ENCODE measurements at places on chromosomes 3 and 15.

DNA sequence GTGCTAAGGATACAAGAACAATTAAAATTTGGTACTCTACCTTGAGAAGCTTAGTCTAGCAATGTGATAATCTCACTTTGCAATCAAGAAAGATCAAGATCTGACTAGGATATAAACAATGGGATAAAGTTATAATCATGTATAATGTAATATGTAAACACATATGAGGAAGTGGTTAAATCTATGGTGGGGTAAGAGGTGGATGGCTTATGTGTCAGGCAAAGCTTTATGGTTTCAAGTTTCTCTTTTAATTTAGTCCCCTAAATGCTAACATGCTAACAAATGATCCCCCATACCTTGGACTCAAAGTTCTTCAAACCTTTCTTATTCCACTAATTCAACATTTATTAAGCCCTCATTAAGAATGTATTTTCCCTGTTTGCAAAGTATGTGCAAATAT is 2.5 kb downstream of the RSL24D1 start:
- no peak for DNase-seq

GRCh38 chr15:29674661-29675533 is 147.4 kb downstream of the TJP1 start:
- DNase-seq = peak; percentile 70

DNA sequence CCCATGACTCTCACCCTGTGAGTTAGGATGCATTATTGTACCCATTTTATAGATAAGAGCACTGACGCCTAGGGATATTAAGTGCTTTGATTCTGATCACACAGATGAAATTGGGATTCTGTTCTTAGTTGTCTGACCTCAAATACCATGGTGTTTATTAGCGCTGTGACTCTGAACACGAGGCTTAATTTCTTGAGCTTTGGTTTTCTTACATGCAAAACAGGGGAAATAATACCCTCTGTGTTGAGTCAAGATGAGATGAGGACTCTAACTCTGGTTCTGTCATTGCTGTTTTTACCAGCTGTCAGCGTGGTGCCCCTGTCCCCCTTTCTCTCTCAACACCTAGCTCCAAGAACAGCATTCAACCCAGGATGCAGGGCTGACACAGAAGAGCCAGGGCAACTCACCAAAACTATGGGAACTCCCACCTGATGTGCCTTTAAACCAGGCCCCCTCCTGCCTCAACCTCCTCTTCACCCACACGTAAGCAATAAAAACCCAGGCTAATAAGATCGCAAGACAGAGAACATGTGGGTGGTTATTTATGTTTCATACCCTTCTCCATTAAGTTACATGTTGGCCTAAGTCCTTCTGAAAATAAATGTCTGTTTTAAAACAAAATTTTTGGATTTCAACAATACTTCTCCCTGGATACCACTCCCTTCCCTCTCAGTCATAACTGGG is 100.1 kb upstream of the SPATA12 start:
- DNase-seq = no peak

- no peak for DNase-seq
Observed at GRCh38 chr3:159668990-159669476, 319.6 kb upstream of the IL12A start.

GRCh38 chr3:195031574-195032003 is 239.4 kb downstream of the XXYLT1 start:
- no peak for DNase-seq

GRCh38 chr3:133820889-133821675 is 15.5 kb downstream of the SRPRB start:
- DNase-seq = no peak

DNA sequence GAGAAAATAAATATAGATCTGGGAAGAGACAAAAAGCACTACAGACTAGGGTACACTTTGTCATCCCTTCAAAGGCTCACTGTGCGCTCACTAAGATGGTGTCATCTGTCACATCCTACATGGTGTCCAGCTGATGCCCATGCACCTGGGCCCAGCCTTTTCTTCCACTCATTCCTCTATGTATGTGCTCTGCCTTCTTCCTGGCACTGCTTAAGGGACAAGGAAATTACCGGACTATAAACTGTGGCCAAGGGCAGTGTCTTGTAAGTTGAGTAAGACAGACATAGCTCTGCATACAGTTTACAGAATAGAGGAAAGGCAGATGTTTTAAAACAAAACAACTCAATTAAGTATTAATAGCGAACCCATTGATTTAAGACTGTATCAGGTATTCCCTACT is 52.9 kb downstream of the ARHGAP31 start:
- DNase-seq = no peak

DNA sequence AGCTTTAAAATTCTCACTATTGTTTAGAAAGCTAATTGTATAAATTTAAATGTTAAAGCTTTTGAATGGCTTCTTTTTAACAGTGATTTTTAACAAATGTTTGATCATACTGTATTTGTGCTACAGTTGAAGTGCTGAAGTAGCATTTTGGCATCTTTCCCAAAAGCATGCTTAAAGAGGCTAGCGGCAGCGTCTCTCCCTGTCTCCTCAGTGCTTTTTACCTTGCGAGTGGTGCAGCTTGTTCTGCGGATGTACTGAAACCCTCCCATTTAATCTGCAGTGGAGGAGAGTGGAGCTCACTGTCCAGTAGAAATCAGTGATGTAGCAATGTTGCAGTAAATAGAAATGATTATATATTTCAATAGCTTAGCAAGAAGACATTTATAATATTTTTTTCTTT is 43.7 kb downstream of the LRRC49 start:
- DNase-seq = no peak

DNA sequence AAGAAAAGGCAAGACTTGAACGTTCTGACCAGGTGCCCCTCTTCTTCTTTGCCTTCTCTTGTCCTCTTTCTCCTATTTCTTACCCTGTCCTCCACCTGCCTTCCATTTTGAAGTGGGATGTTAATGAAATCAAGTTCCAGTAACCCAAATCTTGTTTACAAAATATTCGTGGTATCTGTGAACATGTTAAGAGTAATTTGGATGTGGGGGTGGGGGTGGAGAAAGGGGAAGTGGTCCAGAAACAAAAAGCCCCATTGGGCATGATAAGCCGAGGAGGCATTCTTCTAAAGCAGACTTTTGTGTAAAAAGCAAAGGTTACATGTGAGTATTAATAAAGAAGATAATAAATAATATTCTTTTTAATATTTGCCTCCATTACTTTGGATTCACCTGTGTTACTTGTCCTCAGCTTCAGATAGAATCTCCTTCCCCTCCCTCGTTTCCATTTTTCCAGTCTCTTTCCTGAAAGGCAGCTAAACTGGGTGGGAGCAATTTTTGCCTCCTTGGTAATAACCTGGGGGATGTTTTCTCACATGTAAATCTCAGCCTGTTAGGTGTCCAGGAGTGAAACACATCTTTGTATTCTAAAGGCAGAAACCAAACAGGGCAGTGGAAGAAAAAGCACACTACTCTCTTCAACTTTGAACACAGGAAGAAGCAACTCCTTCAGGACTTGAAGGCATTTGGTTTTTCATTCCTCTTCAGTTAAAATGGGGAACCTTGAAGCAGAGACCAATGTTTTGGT is 3.2 kb downstream of the CHST2 start:
- no peak for DNase-seq

GRCh38 chr3:144590854-144591253 is 619.2 kb downstream of the DIPK2A start:
- no peak for DNase-seq

- DNase-seq = no peak
Observed at GRCh38 chr3:125001557-125002413, 54.0 kb downstream of the HEG1 start.

DNA sequence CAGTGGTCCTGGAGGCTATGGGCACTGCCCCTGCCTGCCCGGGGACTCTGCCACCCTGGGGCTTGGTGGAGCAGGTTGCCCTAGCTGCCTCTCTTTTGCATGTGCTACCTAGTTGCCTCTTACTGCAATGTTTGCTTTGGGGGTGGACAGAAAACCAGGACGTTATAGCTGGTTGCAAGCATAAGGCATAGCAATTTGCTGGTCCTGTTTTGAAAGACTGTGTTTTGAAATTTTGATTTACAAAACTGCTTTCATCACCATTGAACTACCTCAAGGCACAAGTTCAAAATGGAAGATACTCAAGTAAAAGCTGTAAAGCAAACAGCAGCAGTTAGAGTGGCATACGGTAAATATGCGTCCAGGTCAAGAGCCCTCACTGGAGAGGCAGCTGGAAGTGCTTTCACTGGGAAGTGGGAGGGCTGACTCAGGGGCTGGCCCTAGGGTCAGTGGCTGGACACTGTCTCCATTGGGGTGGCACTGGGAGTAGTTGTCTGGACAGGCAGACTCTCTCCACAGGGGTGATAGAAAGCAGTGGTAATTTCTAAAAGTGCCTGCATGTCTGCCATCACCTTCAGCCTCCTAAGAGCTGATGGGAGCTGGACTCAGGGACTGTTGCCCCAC is 138.1 kb downstream of the CHDH start:
- no peak for DNase-seq

DNA sequence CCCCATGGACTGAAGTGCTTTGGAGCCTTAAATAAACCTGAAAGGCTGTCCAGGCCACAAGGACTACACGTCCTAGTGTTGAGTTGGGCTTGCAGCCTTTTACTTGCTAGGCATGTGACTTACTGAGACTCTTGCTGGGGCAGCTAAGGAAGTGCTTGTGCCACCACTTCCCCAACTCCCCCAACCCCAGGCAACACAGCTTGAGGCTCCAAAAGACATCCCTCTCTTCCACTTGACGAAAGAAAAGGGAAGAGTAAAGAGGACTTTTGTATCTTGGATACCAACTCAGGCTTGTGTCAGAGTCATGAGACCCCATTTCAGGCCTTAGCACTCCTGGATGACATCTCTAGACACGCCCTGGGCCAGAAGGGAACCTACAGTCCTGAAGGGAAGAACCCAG is 109.8 kb downstream of the XRN1 start:
- DNase-seq = no peak

GRCh38 chr3:50531201-50531600 is 27.8 kb upstream of the CACNA2D2 start:
- DNase-seq = no peak

GRCh38 chr3:151660885-151661284 is 72.8 kb upstream of the AADACL2 start:
- no peak for DNase-seq

- no peak for DNase-seq
Observed at GRCh38 chr3:138395865-138396751, 38.3 kb upstream of the ESYT3 start.

All from spleen (tissue), 13 donors.